NCI-H774 (cell line): ENCODE measurements at places on chromosomes 2 and 18.
A peak's percentile ranks its signal among the peaks of the same experiment; 100 is the strongest.

DNA sequence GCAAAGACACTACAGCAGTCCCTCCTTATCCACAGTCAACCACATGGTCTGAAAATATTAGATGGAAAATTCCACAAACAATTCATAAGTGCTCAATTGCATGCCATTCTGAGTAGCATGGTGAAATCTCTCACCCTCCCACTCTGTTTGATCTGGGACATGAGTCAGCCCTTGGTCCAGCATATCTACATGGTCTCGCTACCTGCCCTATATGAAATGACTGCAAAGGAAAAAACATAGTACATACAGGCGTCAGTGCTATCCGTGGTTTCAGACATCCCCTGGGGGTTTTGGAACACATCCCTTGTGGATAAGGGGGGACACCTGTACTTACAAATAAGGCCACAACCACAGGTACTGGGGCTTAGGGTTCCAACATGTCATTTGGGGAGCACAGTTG is 73.7 kb downstream of the CABLES1 start:
- no peak for DNase-seq

- DNase-seq = peak; percentile 19
Observed at GRCh38 chr2:74554820-74555531, 456 bp downstream of the DOK1 start.

DNA sequence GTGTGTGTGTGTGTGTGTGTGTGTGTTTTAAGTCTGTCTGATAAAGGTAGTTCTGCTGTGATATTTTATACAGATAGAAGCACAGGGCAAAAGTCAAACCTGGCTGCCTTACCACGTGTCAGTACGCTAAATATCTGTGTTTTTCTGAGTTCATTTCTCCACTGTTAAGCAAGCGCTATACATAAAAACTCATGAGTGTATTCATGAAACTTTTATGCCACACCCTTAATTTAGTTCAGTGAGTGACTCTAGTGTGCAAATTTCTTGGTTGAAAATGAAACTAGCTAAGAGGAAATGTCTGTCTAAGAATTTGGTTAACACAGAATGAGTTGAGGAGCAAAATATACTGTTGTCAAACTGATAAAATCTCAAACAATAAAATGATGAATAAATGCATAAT is 11.2 kb downstream of the CASP10 start:
- DNase-seq = no peak

DNA sequence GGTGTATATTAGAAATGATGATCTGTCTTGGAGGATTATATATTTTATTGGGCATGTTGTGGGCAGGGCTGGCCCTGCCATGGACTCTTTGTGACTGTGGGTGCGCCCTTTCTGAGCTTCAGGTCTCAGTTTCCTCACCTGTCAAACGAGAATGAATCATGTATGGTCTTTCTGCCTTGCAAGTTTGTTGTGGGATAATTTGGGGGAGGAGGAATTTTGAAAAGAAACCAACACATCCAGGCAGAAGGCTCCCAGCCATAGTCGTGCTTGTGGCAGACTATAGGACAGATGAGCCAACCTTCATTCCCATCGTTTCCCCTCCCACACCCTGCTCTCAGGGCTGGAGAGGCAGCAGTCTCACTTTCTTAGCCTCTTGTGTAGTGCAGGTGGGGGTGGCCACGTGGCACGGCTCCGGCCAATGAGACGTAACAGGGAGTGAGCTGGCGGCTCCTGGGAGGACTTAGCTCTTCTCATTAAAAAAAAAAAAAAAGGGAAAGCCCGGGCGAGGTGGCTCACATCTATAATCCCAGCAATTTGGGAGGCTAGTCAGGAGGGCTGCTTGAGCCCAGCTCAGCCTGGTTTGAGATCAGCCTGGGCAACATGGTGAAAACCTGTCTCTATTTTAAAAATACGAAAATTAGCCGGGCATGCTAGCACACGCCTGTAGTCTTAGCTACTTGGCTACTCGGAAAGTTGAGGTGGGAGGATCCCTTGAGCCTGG is 63.1 kb downstream of the RHOB start:
- peak; percentile 77 for DNase-seq

- no peak for DNase-seq
Observed at GRCh38 chr2:42333579-42333978, 27.4 kb downstream of the COX7A2L start.

DNA sequence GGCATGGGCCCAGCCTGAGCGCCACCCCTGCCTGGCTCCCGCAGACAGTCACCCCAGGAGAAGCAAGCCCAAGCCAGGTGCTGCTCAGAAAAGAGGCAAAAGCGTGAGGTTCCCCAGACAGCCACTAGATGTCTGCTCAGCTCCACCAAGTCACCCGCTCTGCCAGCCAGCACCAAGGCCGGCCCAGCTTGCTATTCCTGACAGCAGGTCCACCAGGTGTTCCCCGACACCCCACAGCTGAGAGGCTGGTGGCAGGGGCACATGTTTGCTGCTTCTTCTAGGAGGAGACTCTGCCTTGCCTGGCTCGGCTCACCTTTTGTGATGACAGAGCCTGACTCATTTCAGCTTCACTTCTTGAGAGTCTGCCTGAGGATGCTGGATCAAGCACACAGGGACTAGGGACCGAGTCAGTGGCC is 206.7 kb downstream of the MGAT5 start:
- peak; percentile 73 for DNase-seq

DNA sequence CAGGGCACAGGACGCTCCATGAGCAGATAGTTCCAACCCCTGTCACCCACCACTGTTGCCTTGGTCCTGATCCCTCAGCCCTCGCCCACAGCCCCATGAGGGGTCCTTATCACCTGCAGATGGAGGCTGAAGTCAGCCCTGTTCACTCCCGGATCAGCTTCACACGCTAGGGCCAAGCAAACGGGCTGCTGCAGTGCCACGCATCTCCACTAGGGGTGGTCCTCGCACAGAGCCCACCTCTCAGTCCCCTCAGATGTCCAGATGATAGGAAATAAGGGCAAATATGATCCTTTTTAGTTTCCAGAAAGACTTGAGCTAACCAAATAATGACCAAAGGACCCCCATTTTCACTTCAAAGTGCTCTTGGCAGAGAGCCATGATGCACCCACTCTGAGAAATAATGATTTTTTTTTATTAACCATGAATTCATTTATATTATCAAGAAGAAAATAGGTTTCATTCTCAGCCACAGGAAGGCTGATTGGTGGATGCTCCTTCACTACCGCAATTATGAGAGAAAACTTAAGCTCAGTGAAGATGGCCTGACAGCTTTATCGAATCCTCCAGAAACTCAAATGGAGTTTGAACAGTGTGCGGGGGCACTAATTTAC is 71.9 kb upstream of the KLHL29 start:
- DNase-seq = no peak

- DNase-seq = no peak
Observed at GRCh38 chr2:105521176-105521575, 122.3 kb upstream of the FHL2 start.

DNA sequence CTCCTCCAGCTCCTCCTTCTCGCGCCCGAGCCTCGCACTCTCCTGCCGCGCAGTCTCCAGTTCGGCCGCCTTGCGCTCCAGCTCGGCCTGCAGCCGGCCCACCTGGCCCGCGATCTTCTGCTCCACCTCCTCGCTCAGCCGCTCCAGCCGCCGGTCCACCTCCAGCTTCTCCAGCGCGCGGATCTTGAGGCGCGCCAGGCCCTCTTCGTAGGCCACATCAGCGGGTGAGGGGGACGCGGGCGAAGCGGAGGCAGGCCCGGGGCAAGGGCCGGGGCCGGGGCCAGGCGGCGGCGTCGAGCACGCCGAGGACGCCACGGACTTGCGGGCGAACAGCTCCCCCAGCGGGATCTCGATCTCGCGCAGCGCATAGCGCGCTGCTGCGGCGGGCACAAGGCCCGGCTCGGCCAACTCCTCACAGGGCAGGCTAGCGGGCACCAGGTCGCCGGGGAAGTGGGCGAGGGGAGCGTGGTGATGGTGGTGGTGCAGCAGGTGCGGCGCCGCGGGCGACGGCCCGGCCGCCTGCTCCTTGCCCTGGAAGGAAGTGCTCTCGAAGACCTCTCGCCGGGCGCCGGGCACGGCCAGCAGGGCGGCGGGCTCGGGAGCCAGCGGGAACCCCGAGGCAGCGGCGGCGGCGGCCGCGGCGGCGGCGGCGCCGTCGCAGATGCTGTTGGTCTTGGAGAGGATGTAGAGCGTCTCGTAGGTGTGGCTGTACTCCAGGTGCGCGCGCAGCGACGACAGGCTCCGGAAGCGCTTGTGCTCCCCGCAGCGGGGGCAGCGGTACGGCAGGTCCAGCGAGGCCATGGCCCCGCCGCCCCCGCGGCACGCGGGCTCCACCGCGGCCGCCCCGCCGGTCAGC is 15.2 kb downstream of the FBXO41 start:
- peak; percentile 86 for DNase-seq

DNA sequence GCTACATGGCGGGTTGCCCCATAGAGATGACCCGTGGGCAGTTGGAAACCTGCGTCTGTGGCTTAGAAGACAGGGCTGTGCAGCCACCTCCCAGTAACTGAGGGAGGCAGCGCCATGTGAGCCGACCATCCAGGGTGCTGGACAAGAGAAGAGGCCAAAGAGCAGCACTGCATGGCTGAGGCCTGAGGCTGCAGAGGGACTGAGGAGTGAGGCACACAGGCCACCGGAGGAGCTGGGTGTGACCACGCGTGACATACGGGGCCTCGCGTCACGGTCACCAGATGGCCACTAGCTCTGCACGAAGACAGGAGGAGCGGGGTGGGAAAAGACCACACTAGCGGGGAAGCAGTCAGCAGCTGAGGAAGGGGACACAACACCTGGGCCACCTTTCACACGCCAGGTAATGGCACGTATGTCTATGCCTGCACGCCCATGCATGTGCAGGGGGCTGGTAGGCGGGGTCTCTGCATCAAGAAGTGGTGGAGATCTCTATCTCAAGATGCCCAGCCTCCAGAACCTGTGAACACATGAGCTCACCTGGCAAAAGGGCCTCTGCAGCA is 61.4 kb downstream of the NDUFA10 start:
- DNase-seq = no peak

DNA sequence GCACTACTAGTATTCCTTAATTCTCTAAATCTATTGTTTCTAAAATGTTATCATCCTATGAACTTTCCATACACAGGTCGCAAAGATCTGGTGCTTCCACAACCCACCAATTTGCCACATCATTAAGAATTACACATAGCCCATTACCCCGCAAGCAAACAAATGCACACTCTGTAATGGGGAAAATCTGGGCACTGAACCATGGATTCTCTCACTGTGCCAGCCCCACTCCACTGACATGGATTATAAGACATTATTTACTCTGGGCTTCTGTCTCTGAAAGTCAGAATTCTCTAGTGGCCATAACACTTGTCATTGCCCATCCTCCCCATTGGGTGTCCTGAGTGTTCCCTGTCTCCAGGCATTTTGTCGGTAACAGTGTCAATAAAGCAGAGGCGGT is 537.1 kb downstream of the EPHA4 start:
- no peak for DNase-seq

- DNase-seq = no peak
Observed at GRCh38 chr2:25417715-25418369, 76.1 kb upstream of the DNMT3A start.

DNA sequence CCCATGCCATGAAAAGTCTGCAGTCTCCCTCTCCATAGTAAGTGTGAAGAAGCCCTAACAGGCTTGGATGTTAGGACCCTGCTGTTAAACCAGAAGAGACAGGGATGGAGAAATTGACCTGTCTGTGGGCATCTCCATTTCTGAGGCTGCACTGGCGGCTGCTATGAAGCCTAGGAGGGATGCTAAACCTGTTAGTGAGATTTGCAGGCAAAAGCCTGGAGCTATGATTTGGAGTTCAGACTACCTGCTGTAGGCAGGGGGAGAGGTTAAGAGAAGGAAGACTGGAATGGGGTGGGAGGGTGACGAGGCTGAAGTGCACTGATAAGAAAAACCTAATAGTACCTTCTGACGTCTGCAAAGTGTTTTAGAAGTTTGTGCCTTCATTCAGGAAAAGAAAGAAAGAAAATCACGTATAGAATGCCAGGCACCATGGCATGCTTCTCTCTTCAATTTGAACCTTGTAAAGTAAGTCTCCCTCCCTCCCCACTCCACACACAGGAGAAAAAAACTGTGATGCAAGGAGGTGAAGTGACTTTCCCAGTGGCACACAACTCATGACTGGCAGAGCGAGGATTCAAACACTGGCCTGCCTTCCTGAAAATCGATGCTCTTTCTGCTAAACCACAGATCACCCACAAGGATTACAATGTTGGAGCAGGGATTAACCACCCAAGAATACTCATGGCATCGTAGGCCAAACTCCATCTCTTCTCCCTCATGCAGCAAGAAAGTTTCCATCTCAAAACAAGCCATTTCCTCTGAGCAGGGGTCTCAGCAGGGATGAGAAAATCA is 98.5 kb upstream of the PKDCC start:
- no peak for DNase-seq

- peak; percentile 99 for DNase-seq
Observed at GRCh38 chr2:8681786-8682692, at the start of gene ID2. ID2 (plus strand) TSS chr2:8682056; CDS start chr2:8682166, 110 bp downstream.

- DNase-seq = no peak
Observed at GRCh38 chr2:101371636-101372035, 15.7 kb downstream of the CREG2 start.

- DNase-seq = no peak
Observed at GRCh38 chr2:233791883-233792329, 13.8 kb downstream of the MROH2A start.

DNA sequence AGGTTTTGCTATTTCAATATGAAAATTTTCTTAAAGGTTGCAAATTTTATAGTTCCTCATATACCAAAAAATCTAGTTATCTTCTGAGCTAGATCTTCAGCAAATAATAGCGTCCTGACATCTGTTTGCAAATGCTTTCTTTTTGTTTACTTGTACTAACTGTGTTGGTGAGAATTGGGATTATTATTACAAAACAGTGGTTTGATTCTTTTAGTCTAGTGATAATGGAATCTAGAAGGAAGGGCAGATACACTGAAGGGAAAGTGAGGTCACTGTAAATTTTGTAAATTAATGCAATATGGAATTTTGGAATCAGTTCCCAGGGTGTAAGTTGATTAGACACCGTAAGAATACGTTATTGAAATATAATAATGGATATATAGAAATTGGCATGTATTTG is 36.2 kb upstream of the NT5C1B start:
- no peak for DNase-seq

GRCh38 chr2:71889759-71890684 is 257.6 kb downstream of the CYP26B1 start:
- no peak for DNase-seq

GRCh38 chr2:240433973-240434727 is 1.3 kb upstream of the GPC1 start:
- no peak for DNase-seq

GRCh38 chr18:76922107-76922506 is 99.8 kb downstream of the ZNF236 start:
- DNase-seq = no peak

DNA sequence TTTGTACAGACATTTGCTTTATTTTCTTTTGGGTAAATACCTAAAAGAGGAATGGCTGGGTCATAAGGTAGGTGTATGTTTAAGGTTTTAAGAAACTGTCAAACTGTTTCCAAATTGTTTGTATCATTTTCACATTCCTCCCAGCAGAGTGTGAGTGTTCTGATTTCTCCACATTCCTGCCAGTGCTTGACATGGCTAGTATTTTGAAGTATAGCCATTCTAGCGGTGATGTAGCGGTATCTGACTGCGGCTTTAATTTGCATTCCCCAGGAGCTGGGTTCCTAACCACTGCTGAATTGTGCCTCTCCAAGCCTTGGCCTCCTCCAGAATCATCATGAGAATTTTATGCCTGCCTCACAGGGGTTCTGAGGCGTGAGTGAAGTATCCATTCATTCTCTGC is 61.8 kb upstream of the ARL4C start:
- no peak for DNase-seq
